ENCODE measurements at places on chromosomes 7 and 10.

DNA sequence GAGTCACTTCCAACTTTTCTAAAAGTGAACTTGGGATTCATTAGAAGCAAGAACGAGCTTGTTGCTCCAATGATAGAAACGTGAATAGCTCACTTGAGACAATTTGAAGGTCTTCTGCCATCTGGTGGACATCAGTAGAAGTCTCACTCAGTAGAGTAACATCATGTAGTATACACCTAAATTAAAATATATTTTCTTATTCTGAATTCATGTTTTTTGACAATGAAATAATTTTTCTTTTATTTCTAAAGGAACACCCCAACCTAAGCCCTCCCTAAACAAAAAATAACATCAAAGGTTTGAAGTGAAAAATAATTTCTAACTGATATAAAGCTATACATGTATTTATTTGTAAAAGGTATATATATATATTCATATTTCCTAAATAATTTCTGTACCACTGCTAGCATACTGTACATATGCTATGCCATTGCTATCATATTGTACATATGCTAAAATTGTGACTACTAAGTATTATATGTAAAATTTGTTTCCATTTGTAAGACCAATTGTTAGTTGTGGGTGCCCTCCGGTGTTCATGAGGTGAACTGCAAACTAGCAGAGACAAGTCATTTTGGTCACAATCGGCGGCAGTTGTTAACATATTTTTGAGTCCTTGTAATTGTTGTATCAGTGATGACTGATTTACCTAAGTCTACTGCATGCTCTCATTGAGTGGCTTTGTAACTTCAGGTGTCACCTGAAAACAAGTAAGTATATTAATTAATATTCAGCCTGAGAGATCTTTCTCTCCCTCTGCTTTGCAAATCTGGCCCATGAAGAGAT, 121.9 kb downstream of the PTPRZ1 start:
- no peak for DNase-seq

DNA sequence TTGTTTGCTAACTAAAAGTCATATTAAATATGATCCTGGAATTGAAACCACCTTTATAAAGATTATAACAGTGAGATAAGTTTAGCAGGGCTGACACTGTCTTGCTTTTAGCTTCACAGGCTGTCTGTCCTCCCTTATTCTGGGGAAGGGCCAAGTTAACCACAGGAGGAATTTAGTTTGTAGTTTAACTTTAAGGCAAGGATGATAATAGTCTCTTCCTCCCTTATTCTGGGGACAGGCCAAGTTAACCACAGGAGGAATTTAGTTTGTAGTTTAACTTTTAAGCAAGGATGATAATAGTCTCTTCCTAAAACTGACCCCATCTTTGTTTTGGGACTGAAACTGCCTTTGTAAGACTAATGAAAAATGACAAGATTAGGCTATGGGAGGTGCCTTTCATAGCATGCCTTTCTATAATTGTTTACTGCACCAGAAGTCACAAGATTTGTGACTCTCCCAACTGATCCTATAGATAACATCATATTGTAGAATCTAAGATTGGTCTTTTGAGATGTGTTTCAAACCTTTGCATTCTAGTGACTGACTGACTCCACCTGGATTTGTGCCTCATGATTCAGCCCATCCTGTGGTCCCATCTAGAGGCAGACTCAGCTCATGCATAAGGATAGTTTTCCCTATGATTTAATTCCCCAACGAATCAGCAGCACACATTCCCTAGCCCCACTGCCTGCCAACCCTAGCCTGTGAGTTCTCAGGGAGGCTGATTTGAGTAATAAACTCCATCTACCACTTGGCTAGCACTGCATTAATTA, 212.0 kb downstream of the MAGI2 start:
- no peak for DNase-seq

DNA sequence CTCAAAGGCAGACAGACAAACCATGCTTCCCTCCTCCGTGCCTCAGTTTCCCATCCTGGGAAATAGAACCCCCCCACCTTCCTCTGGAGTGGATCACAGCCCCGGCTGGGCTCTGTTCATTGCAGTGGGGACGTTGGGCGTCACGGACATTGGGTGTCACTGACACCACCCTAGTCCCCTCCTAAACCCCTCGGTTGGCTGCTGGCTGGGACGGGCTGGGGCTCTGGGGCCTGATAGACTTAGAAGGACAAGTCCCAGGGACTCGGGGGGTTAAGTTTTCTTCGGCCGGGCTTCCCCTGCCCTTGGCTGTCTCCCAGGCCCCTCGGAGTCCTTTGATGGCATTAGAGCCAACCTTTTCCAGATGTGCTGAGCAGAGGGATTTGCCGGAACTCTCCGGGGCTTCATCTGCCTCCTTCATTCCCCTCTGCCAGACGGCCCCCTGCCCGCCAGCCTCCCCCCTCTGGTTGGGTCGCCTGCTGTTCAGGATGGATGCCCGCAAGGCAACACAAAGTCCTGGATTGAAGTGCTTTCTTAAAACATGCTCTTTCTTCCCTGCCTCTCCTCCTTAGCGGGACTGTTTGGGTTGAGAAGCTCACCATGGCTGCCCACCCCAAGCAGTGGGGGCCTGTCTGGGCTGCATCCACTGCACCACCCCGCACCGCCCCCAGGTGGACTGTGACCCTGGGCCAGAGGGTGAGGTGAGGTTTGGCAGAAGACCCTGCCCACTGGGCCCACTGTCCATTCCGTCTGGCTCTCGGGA, 73.0 kb downstream of the COL26A1 start:
- DNase-seq = no peak

DNA sequence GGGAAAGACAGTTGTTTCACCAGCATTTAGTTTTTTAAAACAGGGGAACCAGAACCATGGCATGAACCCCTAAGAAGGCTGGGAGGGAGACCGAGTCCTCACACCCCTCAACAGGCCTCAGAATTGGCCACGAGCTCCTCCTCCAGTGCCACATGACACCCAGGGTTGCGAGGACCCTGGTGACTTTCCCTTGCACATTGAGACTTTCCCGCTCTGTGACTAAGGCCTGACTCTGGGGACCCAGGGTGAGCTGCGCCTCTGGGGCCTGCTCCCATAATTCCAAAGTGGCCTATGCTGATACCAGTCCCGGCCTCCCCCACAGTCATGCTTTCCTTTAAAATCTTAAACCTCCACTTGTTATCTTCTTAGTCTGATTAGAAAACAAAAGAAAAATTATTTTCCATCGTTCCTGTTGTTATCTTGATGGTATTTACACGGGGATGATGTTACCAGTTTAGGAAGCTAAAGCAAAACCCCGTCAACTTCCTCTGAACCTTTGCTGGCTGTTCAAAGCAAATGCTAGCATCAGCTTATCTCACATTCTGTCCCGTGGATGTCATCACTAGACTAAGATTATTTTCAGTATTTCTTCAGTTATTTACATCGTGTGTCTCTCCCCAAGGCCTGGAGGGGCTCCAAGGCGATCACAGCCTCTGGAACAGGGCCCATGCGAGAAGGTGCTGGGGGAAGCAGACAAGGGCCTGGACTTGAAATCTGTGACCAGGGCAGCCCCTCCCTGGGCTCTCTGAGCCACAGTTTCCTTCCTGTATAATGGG, 42.1 kb downstream of the FAM53B start:
- DNase-seq = no peak

DNA sequence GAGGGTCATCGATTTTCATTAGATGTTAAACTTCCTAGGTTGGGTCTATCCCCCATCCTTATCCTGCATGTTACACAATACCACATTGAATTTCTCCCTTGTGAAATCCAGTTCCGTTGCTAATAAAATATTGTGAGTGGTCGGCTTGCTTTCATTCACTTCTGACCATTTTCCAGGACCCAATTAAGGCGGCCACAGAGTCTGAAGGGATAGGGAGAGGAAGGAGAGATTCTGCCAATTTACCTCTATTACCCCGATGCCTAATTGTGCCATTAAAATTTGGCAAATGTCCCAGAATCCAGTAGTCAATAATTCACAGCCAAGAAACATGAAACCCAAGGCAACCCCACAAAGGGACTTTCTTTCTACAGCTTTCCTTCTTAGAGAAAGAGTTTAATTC, 129.9 kb downstream of the IPMK start:
- DNase-seq = no peak

DNA sequence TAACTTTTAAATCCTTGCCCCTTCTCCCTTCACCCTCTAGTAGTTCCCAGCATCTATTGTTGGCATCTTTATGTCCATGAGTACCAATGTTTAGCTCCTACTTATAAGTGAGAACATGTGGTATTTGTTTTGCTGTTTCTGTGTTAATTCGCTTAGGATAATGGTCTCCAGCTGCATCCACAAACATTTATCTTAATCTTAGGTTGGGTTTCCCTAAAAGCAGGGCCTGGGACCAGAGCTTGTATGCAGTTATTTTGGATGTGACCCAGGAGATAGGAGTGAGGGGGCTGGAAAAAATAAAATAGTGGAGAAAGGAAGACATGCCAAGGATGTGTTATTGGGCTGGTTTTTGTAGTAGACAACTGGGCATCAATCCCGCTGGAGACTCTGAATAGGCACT, 571.8 kb downstream of the CCSER2 start:
- no peak for DNase-seq

GRCh38 chr7:96495751-96496216, 173.9 kb upstream of the SLC25A13 start:
- DNase-seq = no peak

- no peak for DNase-seq
Observed at GRCh38 chr10:131477457-131478121, 166.1 kb upstream of the TCERG1L start.
